ENCODE measurements at places on chromosomes 5 and 9. TPM values are rescaled to one million over a fixed set of nuclear protein-coding genes. Genes with fewer than 3 reads are reported as not detected.

GRCh38 chr9:103802068-103802467 is 292.0 kb upstream of the SMC2 start:
- DNase-seq: no peak
- H3K4me1 ChIP-seq: no peaks in the 10 kb centered on the region
- no peaks in the 10 kb centered on the region for H3K27me3 ChIP-seq
- no peak overlapping the region for H3K4me3 ChIP-seq
- no peak overlapping the region for H3K27ac ChIP-seq

- H3K27me3 ChIP-seq: no peaks in the 10 kb centered on the region
- H3K36me3 ChIP-seq: peaks cover 12% of the 10 kb centered on the region
- DNase-seq: no peak
- H3K27ac ChIP-seq: peak overlapping the region; percentile 45
Measured at GRCh38 chr9:35553670-35554543, 51.2 kb upstream of the TESK1 start.

DNA sequence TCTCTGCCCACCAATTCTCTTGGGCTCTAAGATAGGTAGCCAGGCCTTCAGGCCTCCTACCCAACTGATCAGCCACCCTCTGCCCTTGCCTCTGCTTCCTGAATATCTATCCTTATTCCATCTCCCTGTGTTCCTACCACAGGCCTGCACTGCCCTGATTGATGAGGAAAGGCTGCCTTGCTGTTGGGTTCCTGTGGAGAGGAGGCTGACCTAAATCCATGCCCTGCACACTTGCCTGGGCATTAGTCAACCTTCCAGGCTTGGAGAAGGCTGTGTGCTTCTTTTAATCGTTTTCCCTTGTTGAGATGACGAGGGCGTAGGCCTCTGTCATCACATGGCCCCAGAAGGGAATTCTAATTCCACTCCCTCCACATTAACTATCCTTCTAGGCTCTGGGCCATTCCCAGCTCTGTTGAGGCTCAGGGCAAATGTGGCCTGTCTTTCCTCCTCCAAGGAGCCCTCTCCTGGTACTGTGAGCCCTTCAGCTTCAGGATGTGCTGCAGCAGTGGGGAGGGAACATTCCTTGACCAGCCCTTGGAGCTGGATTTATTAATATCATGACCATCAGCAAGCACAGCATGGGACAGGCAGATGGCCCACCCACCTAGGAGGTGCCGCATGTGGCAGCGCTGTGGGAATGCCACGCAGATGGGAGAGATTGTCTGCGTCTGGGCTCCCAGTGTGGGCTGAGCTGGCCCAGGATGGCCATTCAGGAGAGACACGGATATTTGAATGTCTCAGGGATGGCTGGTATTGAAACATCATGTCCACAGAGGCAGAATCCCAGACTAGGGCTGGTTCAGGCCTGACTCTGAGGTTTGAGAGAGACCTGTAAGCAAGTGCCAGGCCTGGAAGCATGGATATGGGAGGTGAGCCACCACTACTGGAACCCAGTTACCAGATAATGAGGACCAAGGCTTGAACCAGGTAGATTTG is 40.9 kb downstream of the ANGPTL2 start:
- H3K36me3 ChIP-seq: peaks cover 11% of the 10 kb centered on the region
- no peaks in the 10 kb centered on the region for H3K27me3 ChIP-seq
- no peak for DNase-seq
- no peaks in the 10 kb centered on the region for H3K4me1 ChIP-seq

Gene LEAP2
- total RNA-seq: 5.0 TPM

GRCh38 chr9:94802251-94802650 is 75.8 kb downstream of the AOPEP start:
- H3K27me3 ChIP-seq: no peaks in the 10 kb centered on the region
- H3K36me3 ChIP-seq: peaks cover 29% of the 10 kb centered on the region
- no peak for DNase-seq
- H3K4me1 ChIP-seq: peaks cover 3% of the 10 kb centered on the region
- H3K27ac ChIP-seq: no peak overlapping the region

DNA sequence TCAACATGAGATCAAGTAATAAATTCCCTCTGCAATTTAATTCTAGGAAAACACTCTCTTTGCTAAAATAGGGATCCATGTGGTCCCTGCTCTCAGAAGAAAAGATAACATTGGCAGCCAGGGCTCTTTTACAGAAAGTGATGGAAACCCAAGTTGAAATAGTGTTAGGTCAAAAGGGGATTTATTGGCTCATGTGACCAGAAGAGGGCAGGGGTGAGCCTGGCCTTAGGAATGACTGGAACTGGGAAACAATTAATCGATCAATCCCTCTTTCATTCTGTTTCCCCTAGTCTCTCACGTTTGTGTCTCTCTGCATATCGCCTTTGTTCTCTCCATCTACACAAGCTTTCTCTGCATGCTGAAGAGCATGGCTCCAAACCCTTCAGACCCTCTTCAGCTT is 58.3 kb upstream of the ALDH1B1 start:
- no peaks in the 10 kb centered on the region for H3K36me3 ChIP-seq
- no peaks in the 10 kb centered on the region for H3K27me3 ChIP-seq
- H3K4me1 ChIP-seq: peaks cover 4% of the 10 kb centered on the region
